ENCODE measurements at places on chromosomes 1 and 21. TPM values are rescaled to one million over a fixed set of nuclear protein-coding genes. Genes with fewer than 3 reads are reported as not detected.

RXFP4 gene
- not detected for total RNA-seq

OMA1 gene
- total RNA-seq, result 7.0 TPM

CCDC27 gene
- not detected for total RNA-seq

PDE9A gene
- total RNA-seq, result 1.4 TPM

FCER1A gene
- total RNA-seq, result not detected

Data from dermis microvascular lymphatic vessel endothelial cell (primary cell).